ENCODE measurements at places on chromosomes 6 and 20.

DNA sequence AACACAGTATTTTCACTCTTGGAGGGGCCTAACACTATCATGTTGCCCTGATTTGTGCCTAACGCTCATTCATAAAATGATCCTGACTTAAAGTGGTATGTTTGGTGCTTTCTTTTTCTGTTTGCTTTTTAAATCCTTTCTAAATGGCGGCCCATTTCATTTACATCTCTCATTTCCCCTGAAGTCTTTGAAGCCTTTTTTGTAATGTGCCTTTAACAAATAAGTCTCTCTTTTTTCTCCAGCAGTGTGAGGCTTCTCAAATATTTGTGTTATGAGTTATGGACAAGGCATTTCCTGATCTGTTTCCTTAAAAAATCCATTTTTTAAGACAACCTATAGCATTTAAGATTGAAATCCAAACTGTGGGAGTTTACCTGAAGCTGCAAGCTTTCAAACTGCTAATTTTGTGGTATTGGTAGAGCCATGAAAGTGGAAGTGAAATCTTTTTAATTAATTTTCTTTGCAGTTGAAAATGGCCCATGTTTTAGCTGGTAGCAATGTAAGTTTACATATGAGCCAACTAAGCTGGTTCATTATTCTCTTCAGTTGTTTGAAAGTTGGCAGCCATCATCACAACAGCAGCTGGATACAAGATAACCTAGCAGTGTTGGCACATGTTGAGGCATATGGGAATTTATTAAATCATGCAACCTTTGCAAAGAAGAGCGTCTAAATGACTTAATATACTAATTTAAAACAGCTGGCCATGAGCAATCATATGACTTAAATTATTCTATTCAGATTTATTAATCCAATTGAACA lies 469.7 kb downstream of the CDKAL1 start:
- DNase-seq = no peak

DNA sequence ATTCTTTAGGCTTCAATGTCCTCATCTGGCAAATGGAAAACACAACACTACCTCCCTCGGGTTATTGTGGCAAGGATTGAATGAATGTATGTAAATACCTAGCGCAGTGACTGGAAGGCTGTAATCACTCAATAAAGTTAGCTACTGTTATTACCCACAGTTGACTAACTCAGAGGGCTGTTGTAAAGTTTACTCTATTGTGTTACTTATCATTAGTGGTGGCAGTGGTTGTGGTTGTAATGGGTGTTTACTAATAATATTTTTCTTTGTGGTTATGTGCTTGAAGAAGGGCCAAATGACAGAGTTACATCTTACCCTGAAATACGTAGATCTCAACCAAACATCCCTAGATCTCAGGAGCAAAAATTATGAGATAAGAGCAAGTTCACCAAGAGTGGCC lies 42.0 kb upstream of the PXDC1 start:
- no peak for DNase-seq

GRCh38 chr20:37789408-37789807 lies 95.6 kb downstream of the CTNNBL1 start:
- DNase-seq = no peak

- no peak for DNase-seq
Observed at GRCh38 chr6:54802775-54803634, 43.6 kb upstream of the FAM83B start.

- DNase-seq = no peak
Observed at GRCh38 chr6:31441365-31442267, 38.2 kb downstream of the MICA start.

DNA sequence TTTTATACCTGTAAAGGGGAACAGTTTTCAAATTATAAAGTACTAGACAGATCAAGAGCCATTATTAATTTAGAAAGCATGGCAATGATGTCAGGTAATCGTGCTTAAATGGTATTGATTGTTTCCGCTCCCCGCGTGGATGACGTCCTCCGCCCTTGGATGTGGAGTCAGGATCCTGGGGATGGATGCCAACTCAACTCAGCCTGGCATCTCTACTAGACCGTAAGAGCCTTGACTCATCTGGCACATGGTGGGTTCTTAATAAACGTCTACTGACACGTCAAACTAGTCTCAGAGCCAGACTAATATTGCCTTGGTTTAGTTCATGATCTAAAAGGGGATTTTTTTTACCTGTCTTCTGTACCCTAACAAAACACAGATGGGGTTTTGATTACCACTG lies 80.2 kb downstream of the LRFN2 start:
- no peak for DNase-seq

DNA sequence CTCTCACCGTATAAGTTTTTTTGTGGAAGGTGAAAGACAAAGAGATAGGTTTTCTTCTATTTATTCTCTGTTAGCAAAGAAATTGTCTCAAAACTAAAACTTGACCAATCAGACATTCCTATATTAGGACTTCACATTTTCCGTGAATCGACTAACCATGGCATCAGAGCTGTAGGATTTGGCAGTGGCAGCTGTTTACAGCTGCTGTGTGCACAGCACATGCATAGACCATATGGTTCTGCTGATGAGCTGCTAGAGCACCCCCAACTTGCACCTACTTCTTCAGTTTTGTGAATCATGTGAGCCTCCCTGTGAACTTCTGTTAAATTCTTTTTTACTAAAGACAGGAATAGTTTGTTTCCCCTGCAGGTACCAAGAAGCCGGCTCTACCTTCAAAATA lies 157.9 kb downstream of the RFX6 start:
- DNase-seq = no peak

- no peak for DNase-seq
Observed at GRCh38 chr6:40293460-40294185, 293.5 kb downstream of the LRFN2 start.

GRCh38 chr6:37283671-37284151 lies 25.8 kb upstream of the TMEM217 start:
- no peak for DNase-seq
